ENCODE measurements at places on chromosomes 5 and 9.

- DNase-seq, result no peak
Measured at GRCh38 chr5:140560227-140560626, 3.0 kb upstream of the SRA1 start.

GRCh38 chr9:73146111-73146815 is 5.4 kb upstream of the ANXA1 start:
- no peak for DNase-seq

- DNase-seq, result no peak
Measured at GRCh38 chr5:94397508-94397907, 220.9 kb downstream of the KIAA0825 start.

GRCh38 chr9:95360866-95361265 is 43.4 kb upstream of the FANCC start:
- no peak for DNase-seq

GRCh38 chr5:140146523-140146842 is 20.7 kb downstream of the IGIP start:
- DNase-seq, result no peak

DNA sequence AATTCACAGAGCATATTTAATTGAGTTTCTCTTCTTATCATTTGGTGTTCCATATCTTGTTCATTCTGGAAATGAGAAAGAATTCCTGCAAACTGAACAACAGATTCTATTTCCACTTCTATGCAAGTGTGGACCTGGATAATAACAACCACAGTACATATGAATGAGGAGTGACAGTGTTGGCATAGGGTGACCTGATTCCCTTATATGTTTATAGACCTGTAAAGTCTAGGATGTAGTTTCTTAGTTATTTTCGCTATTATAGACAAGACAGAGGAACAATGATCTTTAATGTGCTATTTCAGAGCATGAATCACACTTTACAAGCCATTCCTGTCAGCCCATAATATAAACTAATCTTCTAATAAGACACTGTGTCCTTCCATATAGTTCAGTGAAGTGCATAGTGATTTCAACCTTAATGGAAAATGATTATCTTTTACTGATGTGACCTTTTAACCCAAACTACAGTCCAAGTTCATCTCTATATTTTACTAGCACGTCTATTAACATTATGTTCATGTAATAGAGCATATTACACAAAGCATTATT is 88.2 kb upstream of the FAM174A start:
- DNase-seq, result no peak

DNA sequence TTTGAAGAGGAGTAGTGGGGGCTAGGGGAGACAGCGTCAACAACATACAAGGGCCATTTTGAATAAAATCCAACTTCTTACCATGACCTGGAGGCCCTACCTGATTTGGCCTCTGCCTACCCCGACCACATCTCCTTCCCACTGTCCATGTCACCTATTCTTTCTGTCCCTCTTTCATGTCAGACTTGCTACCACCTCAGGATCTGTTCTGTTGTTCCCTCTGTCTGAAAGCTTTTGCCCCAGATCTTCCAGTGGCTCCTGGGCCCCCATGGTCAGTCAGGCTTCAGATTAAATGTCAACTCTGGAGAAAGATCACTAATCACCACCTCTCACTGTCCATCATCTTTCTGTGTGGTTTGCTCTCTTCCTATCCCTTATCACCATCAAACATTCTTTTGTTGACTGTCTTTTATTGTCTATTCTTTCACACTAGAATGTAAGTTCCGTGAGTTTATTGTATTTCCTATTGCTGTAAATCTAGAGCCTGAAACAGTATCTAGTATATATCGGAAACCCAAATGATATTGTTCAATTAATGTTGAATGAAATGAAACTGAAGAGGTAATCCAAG is 31.2 kb upstream of the APC start:
- no peak for DNase-seq

DNA sequence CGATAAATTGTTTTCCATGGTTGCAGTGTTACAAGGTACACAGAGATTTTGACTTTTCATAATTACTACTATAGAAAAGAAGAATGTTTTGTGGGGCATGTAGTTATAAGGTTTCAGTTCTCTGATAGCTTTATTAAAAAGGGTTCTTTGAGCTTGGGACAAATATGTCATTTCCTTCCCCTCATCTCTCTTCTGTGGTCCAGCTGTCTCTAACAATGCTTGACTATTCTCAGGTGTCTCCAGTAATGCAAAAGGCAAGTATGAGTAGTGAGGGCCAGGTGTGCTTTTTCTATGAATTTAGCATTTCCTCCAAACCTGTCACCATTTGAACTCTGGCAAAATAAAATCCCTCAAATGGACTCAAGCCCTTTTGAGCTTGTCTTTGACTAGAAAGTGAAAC is 84.3 kb downstream of the SLF1 start:
- DNase-seq, result no peak

GRCh38 chr9:130240410-130241197 is 25.0 kb upstream of the HMCN2 start:
- peak; percentile 22 for DNase-seq

DNA sequence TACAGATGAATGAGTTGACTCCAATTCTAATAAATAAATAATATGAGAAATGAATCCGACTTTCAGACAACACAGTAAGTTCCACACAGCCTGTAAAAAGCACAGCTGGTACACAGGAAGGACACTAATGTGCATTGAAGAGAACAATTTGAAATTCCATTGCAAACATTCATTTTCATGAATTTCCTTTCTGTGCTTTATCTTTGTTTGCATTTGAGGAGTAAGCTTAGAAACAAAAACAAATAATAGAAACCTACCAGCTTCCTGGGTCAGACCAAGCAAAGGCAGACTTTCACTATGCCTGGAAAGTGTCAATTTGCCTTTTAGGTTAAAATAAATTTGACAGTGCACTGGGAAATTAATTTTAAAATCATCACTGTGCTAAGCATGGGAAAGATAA is 143.8 kb upstream of the VLDLR start:
- no peak for DNase-seq

- DNase-seq, result no peak
Measured at GRCh38 chr9:106025453-106025852, 331.1 kb downstream of the TMEM38B start.

DNA sequence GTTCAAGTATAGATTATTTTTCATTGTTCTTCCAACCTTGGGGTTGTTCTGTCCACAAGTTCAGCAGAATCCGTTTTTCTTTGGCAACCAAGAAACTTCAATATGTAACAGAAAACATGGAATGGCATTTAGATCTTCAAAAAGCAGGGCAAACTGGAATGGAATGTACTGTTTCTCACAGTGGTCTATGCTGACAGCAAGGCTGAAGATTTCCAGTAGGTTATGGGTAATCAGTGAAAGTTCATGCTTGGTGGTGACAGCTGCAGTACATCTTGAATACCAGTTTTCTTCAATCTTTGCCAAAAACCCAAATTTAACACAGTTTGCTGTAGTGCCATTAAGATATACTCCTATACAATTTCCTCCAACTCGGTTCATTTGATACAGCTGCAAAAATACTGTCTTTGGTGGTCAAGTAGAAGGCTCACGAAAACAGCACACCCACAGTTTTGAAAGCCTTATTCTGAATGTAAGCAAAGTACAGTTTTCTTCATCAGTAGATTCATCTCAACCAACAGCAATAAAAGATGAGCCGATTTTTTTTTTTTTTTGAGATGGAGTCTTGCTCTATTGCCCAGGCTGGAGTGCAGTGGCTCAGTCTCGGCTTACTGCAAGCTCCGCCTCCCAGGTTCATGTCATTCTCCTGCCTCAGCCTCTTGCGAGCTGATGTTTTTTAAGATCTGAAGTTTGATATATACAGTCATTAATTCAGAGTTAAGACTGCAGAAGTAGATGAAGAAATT is 4.9 kb downstream of the TRIM52 start:
- no peak for DNase-seq

DNA sequence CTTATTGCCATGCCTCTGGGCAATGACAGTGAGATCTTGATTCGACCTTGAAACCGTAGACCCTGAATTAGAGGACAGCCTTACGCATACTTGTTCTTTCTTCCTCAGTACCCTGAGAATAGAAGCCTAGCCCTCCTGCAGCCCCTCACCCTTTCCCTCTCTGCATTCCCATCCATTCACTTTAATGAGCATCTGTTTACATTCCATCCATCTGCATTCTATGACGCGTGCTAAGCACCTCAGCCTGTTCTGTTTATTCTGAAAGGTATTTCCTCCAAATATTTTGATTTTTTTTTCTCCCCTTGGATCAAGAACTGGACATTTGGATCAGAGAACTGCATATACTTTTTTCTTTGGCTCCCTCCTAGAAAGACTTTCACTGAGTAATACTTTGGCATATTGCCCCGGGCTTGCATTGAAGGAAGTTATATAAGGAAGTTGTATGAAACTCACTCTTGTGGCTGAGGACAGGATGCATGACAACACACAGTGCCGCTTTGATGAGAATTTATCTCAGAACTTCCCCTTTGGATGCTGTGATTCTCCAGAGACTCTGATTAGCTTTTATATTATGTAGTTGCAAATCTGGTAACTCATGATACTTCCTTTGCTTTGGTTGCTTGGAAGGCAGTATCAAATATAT is 15.7 kb downstream of the TMEM8B start:
- peak; percentile 11 for DNase-seq

- no peak for DNase-seq
Measured at GRCh38 chr5:28117691-28118090, 1079.3 kb upstream of the CDH9 start.

DNA sequence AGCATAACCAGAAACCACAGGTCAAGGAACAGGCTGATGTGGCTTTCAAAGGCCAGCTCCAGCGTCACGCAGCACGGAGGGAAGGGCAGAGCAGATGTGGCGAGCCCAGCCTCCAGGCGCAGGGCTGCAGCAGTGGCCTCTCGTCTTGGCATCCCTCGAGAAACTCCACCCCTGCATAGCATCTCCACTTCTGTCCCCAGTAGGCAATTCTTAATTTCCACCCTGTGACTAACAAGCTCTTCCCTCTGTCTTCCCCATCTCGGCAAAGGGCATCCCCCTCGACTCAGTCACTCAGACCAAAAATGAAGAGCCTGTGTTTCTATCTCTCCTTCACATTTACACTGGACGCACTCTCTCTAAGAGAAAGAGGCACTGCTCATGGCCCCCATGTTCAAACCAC is 1.7 kb upstream of the CACNA1B start:
- DNase-seq, result no peak

DNA sequence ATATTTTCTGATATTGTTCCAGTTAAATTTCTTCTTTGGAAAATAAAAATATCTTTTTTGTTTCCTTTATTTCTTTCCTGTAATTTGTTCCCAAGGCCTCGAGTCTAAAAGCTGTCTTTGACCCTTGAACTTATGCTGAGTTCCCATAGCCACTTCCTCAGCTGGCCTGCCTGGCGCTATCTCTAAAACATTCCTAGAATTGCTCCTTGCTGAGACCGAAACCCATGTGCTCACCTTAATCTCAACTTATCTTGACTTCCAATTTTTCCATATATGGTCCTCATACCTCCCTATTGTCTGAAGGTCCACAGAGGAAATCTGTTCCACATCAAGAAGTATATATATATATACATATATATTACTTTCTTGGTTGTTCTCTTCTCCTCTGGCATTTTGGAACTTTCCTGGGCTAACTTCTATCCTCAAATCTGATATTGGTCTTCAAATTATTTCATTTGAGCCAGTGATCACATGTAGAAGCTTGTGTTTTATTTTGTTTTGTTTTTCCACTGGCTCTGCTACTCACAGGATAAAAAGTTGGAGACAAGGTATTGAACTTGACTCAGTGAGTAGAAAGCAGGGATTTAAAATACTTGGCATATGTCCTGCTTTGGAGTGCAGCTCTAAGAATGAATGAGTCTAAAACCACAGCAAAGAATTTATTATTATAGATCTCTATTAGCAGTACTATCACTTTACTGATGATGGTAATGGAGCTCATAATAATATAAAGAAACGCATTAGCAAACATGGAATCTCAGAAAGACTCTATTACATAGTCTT is 45.2 kb downstream of the ENC1 start:
- no peak for DNase-seq

GRCh38 chr5:56941981-56942380 is 9.9 kb downstream of the MIER3 start:
- no peak for DNase-seq

- no peak for DNase-seq
Measured at GRCh38 chr9:1995084-1995483, 20.1 kb upstream of the SMARCA2 start.

DNA sequence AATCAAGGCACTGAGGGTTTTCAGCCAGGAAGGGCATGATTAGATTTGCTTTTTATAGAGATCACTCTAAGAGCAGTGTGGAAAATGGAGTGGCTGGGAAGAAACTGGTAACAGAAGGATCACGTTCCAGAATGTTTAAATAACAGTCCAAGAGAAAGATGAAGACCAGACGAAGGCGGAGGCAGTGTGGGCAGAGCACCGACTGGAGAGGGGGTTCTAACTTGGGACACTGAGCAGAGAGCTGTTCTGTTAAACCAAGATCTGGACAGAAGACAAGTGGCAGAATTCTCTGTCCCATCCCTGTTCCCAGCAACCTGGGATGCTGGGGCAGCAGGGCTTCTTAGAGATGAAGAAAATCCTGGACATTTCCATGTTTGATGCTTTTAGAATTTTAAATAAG is 249.1 kb upstream of the NR4A3 start:
- no peak for DNase-seq

- peak; percentile 25 for DNase-seq
Measured at GRCh38 chr5:126544087-126544740, 50.8 kb downstream of the ALDH7A1 start.

DNA sequence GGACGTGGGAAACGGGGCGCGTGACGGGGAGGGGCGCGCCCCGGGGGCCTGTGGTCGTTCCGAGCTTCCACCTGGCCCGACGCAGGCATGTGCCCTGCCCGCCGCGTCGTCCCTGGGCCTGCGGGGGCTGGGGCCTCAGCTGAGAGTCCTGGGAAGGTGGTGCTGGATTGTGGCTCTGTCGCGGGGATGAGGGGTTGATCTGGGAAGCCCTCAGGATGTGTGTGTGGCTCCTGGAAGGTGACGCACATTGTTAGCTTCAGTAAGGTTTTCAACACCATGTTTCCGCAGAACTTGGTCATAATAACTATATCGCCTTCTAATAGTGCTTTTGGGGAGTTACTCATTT is 589.1 kb downstream of the MTRR start:
- DNase-seq, result no peak

DNA sequence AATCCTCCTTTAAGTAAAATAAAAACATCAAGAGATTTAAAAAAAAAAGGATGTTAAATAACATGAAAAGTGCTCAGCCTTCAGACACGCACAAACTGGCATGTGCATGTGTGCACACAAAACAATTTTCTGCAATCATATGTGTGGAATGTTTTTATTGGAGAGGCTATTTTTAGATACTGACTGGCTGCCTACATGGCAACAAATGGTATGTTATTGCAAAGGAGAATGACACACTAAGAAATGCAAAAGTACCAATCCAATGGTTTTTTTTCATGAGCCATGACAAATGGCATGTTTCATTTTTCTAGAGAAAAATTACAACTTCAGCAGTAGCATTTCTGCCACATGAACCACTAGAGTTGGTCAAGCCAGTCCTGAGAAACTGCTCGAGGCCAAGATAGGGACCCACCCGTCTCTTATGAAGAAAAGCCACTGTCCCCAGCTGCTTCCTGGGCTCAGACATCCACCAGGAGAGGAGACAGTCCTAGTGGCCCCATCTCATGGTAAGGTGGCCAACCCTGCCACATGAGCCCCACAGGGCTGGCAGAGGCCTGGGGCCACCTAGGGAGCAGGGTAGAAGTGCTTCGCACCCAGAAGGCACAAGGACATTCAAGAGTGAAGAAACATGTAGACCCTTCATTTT is 116.4 kb downstream of the MYO10 start:
- DNase-seq, result no peak

Measured in stimulated activated CD4-positive, alpha-beta T cell treated with anti-CD3 and anti-CD28 coated beads, Interleukin-4, amount 100 ng/mL, for 24 hours (primary cell).